ENCODE measurements at places on chromosomes 4 and X. TPM values are rescaled to one million over a fixed set of nuclear protein-coding genes. Genes with fewer than 3 reads are reported as not detected.

Gene DRP2
- not detected for total RNA-seq

Gene CT83
- total RNA-seq, result not detected

Gene JCHAIN
- total RNA-seq, result 0.38 TPM

Gene SEPSECS
- total RNA-seq, result 13.4 TPM

Gene MND1
- total RNA-seq, result not detected

Gene HPGDS
- total RNA-seq, result not detected

Gene CAPN6
- not detected for total RNA-seq

Gene GYPB
- not detected for total RNA-seq

Gene UGT2B11
- not detected for total RNA-seq

DNA sequence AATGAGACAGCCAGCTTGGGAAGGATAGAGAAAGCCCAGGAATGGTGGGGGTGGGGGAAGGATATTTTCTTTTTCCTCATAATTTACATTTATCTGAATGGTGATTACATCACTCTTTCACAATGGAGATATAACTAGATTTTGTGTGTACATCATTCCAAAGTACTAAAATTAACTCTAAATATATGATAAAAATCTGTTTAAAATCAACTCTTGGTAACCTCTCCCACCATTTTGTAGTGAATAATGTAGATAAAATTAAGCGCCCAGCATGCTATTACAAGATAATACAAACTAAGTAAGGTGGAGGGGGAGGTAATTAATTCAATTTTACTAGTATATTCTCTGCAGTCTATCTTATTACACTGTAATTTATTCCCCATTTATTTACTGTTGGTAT is 78.9 kb downstream of the NCAPG start:
- no peak for DNase-seq

DNA sequence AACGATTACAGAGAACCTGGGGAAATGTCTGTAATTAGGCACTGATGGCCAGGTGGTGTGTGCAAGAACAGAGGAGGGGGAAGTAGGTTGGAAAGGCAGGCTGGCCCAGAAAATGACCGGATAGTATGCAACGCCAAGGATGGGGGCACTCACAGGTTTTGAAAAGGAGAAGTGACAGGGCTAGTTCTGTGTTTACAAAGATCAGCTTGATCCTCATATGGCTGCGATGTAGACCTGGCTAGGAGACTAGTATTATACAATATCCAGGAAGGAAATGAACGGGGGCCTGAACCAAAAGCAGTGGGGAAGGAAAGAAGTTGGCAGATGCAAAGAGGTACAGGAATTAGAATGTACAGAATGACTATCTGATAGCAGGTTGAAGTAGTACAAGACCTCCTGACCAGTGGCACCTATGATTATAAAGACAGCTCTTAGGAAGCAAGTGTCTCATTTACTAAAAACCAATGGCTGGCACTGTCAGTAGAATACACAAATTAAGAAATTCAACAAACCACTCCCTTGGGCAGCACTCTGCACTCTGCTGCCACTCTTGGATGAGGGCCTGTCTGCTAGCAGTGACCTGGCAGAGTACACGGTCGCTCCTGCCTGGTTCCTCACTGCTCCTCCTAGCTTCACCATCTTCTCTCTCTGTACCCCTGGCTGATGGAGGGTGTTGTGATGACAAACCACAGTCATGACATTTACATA is 14.1 kb downstream of the MFAP3L start:
- DNase-seq, result no peak

- DNase-seq, result no peak
Observed at GRCh38 chrX:7972586-7972985, 45.4 kb upstream of the PNPLA4 start.

DNA sequence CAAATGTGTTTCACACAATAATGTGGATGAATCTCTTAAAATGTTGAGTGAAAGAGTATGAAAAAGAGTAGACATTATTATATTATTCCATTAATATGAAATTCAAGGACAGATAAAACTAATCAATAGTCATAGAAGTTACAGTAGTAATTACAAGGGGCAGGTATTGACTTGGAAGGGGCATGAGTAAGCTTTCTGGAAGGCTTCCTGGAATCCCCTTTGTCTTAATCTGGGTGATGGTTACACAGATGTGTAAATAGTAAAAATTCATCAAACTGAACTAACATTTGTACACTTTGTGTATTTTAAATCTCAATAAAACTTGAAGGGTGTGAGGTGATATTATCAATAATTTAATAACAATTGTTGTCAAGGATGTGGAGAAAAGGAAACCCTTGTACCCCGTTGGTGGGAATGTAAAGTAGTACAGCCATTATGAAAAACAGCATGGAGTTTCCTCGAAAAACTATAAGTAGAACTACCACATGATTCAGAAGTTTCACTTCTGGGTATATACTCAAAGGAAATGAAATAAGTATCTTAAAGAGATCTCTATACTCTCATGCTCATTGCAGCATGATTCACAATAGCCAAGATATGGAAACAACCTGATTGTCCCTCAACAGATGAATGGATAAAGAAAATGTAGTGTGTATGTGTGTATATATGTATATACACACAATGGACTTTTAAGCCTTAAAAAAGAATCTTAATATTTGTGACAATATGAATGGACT is 96.9 kb upstream of the MID1IP1 start:
- no peak for DNase-seq

DNA sequence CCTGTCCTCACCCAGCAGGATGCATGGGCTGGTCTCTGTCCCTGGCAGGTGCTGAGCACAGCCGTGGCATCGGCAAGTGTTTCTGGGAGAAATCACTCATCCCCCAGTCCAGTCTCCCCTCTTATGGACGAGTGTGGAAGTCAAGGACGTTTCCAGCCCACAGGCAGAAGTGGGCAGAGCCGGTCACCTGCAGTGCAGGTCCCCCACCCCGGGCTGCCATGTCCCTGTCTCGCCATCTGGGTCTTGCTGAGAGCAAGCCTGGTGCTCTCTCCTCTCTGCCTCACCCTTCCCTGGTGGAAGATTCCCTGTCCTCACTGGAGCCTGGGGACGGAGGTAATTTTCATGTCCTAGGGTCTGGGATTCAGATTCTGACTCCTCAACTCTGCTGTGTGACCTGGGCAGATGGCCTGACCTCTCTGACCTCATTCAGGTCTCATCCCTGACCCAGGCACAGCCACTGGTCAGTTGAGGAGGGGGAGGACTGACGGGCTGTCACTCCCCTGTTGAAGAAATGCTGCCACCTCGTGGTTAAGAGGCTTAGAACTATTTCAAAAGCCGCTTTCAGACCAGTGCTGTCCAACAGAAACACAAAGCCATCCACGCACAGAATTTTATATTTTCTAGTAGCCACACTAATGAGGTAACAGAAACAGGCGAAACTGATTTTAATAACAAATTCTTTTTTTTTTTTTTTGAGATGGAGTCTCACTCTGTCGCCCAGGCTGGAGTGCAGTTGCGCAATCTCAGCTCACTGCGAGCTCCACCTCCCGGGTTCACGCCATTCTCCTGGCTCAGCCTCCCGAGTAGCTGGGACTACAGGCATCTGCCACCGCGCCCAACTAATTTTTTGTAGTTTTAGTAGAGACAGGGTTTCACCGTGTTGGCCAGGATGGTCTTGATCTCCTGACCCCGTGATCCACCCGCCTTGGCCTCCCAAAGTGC is 1.8 kb downstream of the CPZ start:
- no peak for DNase-seq

DNA sequence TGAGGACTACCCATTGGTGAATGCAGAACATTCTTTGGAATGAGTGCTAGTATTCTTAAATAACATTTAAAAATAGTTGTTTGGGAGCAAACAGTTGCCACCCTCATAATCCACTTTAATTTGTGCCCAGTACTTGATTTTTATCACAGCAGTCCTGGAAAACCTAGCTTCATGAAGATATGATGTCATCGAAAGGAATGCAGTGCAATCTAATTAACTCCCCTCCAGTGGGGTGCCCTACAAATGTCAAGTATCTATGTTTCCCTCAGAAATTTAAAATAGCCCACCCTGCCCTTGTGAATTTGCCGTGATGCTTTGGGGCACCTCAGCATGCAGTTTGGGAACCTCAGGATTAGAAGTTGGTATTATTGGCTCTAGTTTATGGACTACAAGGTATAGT is 5.4 kb downstream of the RAB9A start:
- DNase-seq, result no peak

DNA sequence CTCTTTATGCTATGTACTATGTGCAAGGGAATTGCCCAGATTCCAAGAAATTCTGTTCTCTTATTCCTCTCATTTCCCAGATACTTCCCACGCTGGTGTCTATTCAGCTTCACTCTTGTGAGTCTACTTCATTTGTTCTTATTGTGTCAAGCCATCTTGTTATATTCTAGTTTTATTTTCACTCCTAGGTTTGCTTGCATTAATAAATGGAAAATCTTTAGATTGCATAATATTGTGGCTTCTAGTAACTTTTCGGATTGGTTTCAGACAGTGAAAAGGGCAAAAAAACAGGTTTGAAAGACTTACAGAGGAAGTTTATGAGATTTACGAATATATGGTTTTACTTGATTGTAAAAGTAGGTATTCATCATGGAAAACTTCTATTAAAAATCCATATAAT is 128.4 kb downstream of the BTC start:
- DNase-seq, result no peak

- no peak for DNase-seq
Observed at GRCh38 chr4:168605411-168605810, 108.6 kb downstream of the PALLD start.

GRCh38 chr4:24751926-24752539 is 43.3 kb upstream of the SOD3 start:
- DNase-seq, result no peak

DNA sequence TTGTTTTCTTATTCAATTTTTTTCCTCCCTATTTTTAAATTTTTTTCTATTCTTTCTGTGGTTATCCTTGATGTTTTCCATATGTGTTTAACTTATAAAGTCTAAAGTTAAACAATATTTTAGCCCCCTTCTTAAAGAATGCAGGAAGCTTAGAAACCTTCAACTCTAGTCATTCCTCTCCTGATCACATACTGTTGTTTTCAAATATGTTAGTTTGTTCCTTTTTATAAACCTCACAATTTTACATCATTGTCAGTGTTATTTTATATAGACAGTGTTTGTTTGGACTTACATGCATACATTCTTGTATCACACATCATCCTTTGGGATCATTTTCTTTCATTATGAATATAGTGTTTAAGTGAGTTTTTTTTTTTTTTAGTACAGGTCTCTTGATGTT is 31.6 kb downstream of the KANTR start:
- DNase-seq, result no peak

DNA sequence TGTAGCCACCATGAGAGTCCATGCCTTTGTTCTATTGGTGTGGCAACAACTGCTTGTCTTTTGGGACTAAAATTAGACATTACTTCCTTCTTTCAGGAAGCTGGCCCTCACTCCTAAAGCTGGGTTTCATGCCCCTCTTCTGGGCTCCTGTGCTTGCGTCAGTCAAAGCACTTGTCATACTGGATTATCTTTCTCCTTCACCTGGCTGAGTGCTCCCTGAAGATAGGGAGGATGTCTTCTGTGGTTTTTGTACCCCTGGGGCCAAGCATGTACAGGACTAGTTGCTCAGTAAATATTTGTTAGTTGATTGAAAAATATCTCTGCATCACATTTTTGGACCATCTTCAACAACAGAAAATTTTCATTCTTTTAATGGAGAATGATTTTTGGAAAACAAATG is 26.1 kb upstream of the LONRF3 start:
- no peak for DNase-seq

- DNase-seq, result no peak
Observed at GRCh38 chrX:149513825-149514428, 8.8 kb upstream of the IDS start.

All from CD8-positive, alpha-beta T cell (primary cell).